Left ventricle myocardium inferior (tissue), 1 donor: ENCODE measurements at places on chromosomes 11 and 22. TPM values are rescaled to one million over a fixed set of nuclear protein-coding genes. Genes with fewer than 3 reads are reported as not detected.

- DNase-seq: no peak
These were observed 20.1 kb upstream of the TMEM191C start for GRCh38 chr22:21446827-21447690.

ZBTB16 gene
- 64.5 TPM for total RNA-seq

GRCh38 chr11:127345819-127346459, 345.4 kb upstream of the KIRREL3 start:
- peak; percentile 18 for DNase-seq

LARGE2 gene
- not detected for total RNA-seq

NPAS4 gene
- total RNA-seq: not detected

DNA sequence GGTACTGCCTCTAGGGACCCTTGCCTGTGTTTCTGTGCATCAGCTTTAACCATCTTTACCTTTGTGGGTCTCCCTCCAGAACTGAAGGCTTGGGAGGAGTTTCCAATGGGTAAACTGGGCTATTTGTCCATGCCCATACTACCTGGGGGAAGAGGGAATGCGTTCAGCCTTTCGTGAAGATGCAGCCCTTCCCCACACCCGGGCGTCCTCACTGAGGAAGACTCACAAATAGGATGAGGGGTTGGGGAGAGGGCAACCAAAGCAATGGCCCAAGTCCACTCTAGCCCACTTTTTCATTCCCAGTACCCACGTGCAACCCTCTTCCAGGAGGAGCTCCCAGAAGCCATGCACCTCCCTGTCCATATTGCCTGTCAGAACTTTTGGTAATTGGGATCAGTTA, 61.8 kb upstream of the ADA2 start:
- no peak for DNase-seq
